ENCODE measurements at places on chromosomes 1 and 21. TPM values are rescaled to one million over a fixed set of nuclear protein-coding genes. Genes with fewer than 3 reads are reported as not detected.

DNA sequence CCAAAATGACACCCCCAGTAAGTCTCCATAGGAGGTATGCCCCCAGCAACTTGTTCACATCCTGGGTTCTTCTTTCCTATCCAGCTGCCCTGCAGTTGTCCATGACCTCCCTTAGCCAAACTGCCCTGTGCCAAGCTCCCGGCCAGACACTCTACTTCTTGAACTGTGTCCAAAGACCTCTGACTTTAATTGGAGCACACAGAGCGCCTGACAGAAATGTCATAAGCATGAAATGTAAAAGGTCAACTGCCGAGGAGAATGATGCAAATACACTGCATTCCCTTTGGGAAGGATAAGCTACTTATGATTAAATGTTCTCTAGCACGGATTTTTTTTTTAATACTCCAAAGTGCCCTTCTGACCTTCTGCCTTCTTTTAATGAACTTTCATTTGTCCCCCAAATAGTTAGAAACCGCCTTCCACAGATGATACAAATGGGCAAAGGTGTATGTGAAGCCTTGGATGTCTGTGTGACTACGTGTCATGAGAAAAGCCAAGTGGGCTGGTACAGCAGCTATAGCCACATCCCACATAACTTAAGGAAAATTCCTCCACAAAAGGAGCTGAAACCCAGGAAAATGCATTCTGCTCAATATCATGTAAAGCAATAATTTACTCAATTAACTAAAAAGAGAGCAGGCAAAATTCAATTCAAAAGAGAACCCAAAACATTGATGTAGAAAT is 26.8 kb downstream of the PALMD start:
- DNase-seq: no peak

GRCh38 chr21:28704746-28705145 is 287.9 kb downstream of the LTN1 start:
- no peak for DNase-seq

GRCh38 chr1:32390904-32391870 is 3.1 kb downstream of the BSDC1 start:
- DNase-seq: no peak

GRCh38 chr1:206836111-206836510 is 29.3 kb upstream of the IL20 start:
- peak; percentile 30 for DNase-seq

DNA sequence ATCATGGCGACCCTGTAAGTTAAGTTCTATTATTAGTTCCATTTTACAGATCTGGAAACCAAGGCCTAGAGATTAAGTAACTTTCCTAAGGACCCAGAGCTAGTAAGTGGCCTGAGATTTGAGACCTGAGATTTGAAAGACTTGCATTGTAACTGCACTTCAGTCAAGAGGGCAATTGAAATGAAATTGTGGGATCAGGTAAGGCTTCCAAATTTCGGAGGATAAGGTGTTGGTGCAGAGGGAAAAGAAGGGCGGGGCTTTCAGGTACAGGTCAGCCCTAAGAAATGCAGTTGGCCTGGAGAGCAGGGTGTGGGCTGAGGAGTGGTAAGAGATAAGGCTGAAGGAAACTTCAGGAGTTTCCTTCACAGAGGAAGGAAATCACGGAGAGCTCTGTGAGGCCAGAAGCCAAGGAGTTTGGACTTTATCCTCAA is 51.1 kb downstream of the SLC16A1 start:
- no peak for DNase-seq

DNA sequence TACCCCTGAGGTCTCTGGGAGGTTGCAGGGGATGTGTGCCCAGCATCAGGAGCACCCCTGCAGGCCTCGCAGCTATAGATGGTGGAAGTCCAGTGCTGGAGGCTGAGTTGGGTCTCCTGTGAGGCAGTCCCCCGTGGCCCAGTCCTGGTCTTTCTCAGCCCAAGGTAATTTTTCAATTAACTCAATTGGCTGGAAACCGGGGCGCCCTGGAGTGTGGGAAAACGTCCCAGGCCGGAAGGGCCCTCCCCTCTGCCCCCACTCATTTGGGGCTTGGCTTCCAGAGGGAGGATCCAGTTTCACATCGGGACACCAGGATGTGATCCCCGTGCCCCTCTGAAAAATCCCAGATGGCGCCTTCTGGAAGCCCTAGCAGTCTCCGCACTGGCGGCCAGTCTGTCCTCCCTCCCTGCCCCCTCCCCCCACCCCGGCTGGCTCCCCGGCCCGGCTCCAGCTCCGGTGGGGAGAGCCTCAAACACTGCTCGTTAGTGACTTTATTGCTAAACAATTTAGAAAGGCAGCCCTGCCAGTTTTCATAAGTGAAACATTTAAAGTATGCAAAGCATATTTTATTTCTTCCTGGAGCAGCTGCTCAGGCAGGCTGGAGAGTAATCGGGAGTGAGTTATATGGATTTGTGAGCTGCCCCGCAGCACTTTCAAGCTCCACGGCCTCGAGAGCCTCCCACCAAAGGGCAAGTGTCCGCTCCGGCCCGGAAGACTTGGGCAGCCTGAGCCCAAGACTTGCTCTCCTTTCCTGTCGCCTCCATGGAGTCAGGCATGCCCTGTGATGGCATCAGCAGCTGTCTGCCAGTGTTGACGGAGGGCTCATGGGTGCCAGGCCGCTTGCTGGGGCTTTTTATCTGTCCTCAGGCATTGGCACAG is 208.2 kb upstream of the TMEM51 start:
- peak; percentile 51 for DNase-seq

CELA2B gene
- total RNA-seq: not detected

OXCT2 gene
- total RNA-seq: 1.9 TPM
